ENCODE measurements at places on chromosomes 16 and 17.
A peak's percentile ranks its signal among the peaks of the same experiment; 100 is the strongest.

- DNase-seq = peak; percentile 24
These were observed 116.4 kb upstream of the SMURF2 start for GRCh38 chr17:64778240-64779097.

- DNase-seq = no peak
These were observed 56.5 kb downstream of the SPAG9 start for GRCh38 chr17:51064061-51064735.

GRCh38 chr17:37045351-37045922, 96.7 kb downstream of the AATF start:
- DNase-seq = no peak

DNA sequence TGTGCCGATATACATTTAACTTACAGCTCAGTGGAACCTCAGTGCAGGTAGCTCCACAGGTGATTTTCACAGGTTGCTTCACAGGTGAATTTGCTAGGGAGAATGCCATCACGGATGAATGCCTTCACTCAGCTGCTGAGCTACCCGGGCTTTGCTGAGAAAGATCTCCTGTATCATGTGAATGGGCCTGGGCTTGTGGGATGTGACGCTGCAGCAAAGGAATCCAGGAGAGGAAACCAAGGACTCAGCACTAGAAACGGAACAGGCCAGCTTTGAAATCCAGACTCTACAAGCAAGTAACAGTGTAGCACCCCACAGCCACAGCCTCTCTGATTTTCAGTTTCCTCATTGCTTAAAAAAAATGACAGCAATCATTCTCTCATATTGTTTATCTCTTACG, 271.4 kb upstream of the MAF start:
- no peak for DNase-seq

GRCh38 chr17:31524926-31525800, 133.7 kb downstream of the RAB11FIP4 start:
- peak; percentile 86 for DNase-seq

DNA sequence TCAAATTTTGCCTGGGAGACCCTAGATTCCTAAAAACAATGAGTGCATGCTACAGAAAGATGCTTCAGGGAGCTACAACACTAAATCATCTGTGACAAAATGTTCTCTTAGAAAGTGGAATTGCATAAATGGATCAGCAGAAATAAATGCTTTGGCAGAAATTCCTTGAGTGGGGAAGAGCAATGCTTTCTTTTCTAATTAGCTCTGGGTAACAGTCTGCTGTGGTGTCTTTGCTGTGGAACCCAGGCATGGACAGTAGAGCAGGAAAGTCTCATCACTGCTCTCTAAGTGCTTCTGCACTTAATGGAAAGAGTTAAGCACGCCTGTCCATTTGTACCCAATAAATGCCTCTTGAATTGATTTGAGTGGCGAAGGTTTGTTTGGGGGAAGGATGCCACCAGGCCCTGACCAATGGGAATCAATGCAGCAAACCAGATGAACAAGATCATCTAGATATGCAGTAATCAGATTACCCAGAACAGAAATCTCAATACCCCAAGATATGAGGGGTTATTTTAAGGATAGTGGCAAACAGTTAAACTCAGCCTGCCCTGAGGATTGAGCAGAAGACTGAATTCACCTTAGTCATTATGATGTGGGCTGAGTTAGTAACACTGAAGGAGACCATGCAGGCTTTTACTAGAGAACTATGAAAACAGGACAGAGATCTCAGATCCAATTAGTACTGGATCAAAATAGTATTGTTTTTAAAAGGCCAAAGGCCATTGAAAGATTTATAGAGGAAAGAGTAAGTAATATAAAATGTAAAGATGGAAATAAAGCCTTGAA, 13.6 kb downstream of the HLF start:
- DNase-seq = no peak

- no peak for DNase-seq
These were observed 3.8 kb downstream of the LITAFD start for GRCh38 chr16:8885674-8886592.

DNA sequence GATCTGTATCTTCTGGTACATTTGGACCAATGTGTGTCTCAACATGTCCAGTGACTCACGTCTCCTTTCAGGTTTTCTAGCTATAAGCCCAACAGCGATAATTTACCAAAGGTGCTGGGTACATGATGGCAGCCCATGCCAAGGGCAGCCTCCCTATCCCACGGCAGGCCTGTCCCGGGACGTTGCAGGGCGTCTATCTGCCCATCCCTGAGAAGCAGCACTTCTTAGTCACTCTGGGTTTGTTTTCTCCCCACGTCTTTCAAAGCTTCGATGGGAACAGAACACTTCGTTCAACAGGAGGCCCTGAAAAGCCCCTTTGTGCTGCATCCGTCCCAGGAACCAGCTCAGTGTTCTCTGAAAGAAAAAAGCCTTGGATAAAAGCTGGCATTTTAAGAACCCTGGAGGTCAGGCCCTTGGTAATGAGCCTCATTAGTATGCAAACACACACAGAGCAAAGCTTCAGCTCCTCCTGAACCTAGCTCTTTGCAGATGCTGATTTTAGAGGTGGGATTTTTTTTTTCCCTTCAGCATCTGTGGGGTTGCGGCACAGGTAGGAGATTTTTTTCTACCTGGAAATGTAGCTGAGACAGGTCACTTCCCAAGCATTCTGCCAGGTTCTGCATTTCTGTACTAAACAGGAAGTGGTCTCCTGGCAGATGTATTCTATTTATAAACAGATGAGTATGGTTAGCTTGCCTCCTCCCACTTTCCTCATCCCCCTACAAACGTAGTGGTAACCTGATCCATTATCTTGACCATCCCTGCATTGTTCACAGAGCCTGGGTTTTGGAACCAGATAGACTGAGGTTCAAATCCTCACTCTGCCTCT, 17.5 kb upstream of the MT4 start:
- DNase-seq = peak; percentile 1

- DNase-seq = no peak
These were observed 40.3 kb upstream of the TNRC6A start for GRCh38 chr16:24689128-24689527.

- no peak for DNase-seq
These were observed 2.7 kb upstream of the AMFR start for GRCh38 chr16:56428091-56428490.

DNA sequence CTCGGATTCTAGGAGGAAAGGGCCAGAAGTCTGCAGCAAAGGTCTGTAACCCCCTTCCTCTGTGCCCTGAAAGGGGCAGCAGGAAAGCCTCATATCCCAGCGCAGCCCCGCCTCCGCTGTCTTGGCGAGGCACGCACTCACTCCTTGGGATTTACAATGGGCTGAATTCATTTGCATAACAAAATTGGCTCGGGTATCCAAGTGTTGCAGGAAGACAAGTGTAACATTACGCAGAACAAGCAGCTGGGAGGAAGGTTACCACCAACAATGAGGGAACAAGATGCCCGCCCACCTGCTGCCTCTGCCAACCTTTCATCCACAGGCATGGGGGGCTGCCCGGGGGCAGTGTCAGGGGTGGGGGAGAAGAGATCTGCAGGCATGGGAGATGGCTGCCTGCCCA, 130.4 kb downstream of the MRM1 start:
- no peak for DNase-seq

DNA sequence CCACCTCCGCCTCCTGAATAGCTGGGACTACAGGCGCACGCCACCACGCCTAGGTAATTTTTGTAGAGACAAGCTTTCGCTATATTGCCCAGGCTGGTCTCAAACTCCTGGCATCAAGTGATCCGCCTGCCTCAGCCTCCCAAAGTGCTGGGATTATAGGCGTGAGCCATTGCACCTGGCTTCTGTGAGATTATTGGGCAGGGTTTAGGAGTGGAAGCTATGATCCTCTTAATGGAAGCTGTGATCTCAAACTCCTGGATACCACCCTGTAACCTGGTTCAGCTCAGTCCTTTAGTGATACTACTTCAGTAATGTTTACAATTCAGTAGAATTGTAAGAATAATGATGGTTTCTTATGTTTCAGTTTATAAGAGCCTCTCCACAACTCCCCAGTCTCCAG, 14.1 kb downstream of the NFE2L1 start:
- no peak for DNase-seq

GRCh38 chr17:82956146-82956725, 116.4 kb upstream of the ZNF750 start:
- DNase-seq = no peak

DNA sequence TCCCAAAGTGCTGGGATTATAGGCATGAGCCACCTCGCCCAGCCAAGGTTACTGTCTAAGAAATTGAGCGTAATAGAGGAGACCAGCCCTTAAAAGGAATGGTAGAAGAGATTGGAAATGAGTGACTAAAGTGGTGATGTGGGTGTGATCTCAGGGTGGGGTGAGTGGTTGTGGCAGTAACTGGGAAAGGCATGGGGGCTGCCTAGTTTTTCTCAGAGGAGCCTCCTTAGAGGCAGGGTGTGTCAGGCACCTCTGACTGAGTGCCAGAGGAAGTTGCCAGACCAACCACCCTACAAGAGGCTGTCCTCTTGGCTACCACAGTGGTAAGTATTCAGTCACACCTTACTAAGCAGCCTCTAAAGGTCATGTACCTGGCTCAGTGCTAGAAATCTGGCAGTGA, 8.9 kb downstream of the DUS2 start:
- DNase-seq = no peak

DNA sequence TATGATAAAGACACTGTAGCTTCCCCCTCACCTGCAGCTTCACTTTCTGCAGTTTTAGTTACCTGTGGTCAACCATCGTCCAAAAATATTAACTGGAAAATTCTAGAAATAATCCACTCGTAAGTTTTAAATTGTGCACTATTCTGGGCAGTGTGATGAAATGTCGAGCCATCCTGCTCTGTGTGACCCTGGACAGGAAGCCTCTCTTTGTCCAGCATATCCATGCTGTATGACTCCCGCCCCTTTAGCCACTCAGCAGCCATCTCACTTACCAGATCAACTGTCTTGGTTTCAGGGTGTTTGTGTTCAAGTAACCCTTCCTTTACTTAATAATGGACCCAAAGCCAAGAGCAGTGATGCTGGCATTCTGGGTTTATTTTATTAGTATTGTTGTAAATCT, 56.1 kb downstream of the SIAH1 start:
- DNase-seq = no peak

- DNase-seq = no peak
These were observed 408.7 kb downstream of the SLC39A11 start for GRCh38 chr17:72683506-72684404.

DNA sequence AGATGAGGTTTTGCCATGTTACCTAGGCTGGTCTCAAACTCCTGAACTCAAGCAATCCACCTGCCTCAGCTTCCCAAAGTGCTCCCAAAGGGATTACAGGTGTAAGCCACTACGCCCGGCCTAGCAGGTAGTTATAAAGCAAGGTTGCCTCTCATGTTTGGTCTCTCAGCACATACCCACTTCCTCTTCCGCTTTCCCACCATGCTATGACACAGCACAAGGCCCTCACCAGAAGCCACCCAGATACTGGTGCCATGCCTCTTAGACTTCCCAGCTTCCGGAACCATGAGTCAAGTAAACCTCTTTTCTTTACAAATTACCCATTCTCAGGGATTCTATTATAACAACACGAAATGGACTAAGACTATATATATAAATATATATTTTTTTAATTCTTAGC, 143.6 kb downstream of the COPRS start:
- no peak for DNase-seq

DNA sequence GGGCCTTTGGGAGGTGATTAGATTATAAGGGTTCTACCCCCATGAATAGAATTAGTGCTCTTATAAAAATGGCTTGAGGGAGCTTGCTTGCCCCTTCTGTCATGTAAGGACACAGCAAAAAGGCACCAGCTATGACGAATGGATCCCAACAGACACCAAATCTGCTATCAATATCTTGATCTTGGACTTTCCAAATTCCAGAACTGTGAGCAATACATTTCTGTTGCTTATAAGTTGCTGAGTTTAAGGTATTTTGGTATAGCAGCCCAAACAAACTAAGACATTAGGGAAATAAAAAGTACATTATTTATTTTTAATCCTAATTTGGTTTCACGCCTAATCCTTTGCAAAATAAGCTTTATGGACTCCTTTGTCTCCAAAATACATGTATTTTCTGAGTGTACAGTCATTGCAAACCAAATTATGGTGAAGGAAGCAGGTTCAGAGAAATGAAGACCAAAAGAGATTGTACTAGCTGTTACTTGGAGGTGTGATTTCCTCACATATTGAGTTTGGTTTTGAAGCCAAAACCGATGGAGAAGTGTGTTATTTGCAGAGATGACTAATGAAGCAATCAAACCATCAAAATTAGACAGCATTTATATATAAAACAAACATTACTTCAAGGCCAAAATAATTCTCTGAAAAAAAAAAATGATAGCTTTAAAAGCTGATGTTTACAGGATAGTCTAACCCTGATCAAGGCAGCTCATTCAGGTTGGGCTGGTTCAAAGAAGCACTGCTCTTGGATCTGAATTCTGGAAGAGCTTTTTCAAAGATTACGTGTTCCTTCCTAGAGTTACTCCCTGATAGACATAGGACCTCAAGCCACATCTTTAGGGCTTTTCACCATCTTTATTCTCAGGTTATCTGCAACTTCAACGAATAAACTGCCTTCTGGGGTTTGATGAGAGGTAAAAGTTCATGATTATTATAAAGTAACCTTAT, 71.6 kb downstream of the MYO1D start:
- DNase-seq = no peak

- no peak for DNase-seq
These were observed 43.5 kb upstream of the BCAR1 start for GRCh38 chr16:75294773-75295459.

- no peak for DNase-seq
These were observed 920 bp upstream of the ZCCHC14 start for GRCh38 chr16:87493608-87494280.

DNA sequence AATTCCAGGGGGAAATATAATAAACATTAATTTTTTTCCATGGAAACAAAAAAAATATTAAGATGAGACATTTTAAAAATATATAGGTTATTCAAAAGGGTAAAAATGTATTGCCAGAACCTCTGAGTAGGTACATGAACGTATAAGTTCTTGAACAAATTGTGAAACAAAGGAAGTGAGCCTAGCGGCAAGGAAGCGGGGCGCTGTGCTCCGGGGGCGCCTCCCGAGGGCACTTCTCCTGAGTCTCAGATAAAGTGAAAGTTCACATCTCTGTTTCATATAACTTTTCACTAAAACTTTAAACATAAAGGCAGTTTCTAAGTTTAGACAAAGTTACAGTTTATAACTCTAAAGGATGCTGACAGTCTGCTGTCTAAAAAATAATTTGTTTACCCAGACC, 52.3 kb downstream of the TNRC6C start:
- peak; percentile 12 for DNase-seq

DNA sequence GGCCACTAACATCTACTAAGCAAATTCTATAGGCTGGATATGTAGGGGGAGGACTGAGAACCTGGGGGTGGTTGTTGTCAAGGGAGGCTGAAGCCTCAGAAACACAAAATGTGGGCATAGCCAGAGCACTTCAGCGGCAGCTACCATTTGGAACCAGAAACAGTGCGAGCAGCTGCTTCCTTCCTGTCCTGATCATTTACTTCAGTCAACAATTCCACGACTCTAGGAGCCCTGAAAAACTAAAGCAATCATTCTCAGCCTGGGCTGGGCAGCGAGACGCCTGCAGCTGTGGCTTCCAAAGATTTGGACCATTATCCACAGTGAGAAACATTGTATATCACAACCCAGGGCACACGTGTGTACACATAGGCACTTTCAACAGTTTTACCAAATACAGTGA, 93.9 kb upstream of the WSCD1 start:
- no peak for DNase-seq

GRCh38 chr16:138049-138417, 440 bp downstream of the NPRL3 start:
- DNase-seq = peak; percentile 19
